NCI-H187 (cell line): ENCODE measurements at places on chromosomes 11 and 22.
A peak's percentile ranks its signal among the peaks of the same experiment; 100 is the strongest.

GRCh38 chr11:92473736-92474135 lies 249.1 kb downstream of the FAT3 start:
- no peak for DNase-seq

DNA sequence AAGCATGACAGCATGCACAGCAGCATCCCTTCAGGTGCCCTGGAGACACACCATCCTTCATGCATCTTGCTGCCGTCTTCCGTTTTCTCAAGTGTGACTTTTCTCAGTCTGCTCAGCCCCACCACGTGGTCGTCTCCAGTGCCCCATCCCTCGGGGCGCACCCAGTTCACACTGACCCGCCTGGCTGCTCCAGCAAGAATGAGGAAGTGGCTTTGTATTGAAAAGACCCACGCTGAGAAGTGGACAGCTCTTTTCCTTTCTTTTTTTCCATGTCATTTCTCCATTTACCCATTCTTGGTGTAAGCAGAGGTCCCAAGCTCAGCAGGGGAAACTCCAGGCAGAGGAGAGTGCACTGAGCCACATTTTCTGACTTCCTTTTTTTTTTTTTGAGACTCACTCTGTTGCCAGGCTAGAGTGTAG lies 14.5 kb downstream of the SERPINH1 start:
- DNase-seq = no peak

- DNase-seq = no peak
Measured at GRCh38 chr11:130874396-130874795, 41.9 kb downstream of the SNX19 start.

GRCh38 chr11:21895686-21896085 lies 297.2 kb upstream of the ANO5 start:
- no peak for DNase-seq

DNA sequence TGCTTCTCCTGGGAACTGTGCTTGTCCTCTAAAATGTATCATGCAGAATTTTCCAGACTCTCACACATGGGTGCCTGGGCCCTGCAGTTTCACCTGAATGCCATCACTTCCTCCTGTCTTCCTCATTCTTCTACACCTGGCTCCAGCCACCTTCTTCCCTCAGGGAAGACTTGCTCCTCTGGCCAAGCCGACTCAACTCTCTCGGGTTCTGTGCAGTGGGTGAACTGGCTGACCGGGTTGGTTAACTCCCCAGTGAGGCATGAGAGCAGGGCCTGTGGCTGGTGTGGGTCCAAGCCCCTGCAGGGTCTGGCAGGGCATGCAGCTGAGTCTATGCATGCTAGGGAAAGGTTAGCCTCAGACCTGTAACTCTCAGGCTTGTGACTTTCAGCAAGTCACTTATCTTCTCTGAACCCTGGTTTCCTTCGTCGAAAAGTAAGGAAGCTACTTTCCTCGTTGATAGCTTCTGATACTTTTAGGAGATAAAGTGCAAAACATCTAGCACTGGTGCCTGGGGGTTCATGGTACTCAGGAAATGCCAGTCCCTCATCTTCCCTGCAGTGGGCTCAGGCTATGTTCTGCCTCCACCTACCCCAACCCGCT lies 11.9 kb downstream of the CD82 start:
- no peak for DNase-seq

- DNase-seq = no peak
Measured at GRCh38 chr22:50526108-50526833, 873 bp upstream of the SCO2 start.

- DNase-seq = no peak
Measured at GRCh38 chr11:107848345-107848744, 10.2 kb downstream of the SLC35F2 start.

- no peak for DNase-seq
Measured at GRCh38 chr22:39316440-39317083, 2.9 kb downstream of the RPL3 start.

DNA sequence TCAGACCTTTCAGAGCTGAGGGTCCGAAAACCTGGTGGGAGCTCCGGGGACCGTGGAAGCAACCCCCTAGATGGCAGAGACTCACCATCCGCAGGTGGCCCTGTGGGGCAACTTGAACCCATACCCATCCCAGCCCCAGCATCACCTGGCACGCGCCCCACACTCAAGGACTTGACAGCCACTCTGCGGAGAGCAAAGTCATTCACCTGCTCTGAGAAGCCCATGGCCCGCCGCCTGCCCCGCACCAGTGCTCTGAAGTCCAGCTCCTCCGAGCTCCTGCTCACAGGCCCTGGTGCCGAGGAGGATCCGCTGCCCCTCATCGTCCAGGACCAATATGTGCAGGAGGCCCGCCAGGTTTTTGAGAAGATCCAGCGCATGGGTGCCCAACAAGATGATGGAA lies 2.0 kb downstream of the ARHGEF17 start:
- DNase-seq = no peak

DNA sequence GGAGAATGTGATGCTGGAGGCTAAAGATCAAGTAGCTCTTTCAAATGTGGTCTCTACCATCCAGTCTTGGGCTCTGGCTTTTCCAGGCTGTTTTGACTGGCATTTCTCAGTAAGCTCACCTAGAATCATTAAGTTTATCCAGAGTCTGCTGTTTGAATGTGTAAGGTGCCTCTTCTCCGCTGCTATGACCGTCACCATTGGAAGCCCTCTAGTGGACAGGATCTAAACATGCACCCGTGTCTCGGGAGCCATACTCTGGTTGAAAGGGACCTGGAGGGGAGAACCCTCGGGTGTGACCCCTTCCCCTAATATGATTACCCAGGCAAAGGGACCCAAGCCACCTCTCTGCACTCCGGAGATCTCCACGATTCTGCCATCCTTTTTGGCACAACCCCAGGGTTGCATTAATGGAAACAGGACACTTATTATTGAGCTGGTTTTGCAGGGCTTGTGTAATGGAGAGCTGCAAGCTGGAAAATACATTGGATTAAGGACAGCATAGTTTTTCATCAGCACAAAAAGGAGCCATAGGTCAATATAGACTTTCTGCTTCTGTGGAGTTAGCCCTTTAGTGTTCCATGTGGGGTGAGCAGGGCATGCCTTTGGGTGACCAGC lies 191.0 kb upstream of the LARGE1 start:
- peak; percentile 1 for DNase-seq

- DNase-seq = no peak
Measured at GRCh38 chr22:49660794-49661781, 166.6 kb downstream of the BRD1 start.

GRCh38 chr11:109305009-109305408 lies 117.0 kb upstream of the C11orf87 start:
- no peak for DNase-seq

GRCh38 chr11:116400081-116400480 lies 372.7 kb downstream of the BUD13 start:
- DNase-seq = no peak

GRCh38 chr11:23944923-23945322 lies 551.9 kb upstream of the LUZP2 start:
- no peak for DNase-seq

GRCh38 chr11:107385361-107385981 lies 72.2 kb downstream of the CWF19L2 start:
- no peak for DNase-seq

GRCh38 chr22:28829358-28830181 lies 29.2 kb upstream of the XBP1 start:
- DNase-seq = no peak

DNA sequence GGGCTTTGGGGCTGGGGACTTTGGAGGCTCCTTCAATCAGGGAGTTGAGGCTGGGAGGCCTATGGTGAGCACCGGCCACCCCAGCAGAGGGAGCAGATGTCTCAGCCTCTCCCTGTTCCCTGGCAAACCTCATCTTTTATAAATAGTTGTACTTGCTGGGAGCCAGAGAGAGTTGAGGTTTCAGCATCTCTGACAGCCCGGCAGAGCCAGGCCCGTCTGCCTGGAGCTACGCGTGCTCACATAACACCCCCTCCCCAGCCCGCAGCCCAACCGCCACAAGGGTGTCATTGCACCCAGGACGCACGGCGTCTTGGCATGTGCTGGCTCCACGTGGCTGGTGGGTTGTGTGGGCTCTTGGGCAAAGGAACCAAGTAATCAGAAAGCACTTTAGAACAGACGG lies 127.1 kb downstream of the CHST1 start:
- DNase-seq = no peak

- no peak for DNase-seq
Measured at GRCh38 chr22:26484360-26484706, 656 bp downstream of the SRRD start.

DNA sequence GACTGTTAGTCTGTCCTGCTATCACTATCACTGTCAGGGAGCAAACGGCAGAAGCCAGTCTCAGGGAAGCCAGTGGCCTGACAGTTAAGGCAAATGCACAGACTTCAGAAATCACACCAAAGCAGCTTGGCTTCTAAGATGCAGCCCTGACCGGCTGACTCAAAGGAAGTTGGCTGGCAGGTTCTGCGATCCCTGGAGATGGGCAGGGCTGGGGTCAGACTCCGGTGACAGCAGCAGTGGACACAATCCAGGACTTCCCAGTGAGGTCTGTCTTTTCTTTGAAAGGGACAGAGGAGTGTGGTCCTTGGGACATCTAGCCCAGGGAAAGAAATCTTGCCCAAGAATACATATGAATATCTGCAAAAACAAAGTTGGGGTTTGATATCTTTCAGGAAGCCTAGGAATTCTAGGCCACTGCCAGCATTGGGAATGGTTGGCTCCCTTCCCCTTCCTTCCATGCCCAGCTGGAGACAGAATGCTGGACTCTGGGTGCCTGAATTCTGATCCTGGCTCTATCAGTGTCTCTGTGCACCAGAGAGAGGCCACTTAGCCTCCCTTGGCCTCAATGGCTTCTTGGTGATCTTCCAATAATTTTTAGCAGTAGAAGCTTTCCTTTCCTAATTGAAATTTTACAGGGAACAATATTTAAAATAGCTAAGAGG lies 108.9 kb downstream of the KIRREL3 start:
- DNase-seq = no peak

DNA sequence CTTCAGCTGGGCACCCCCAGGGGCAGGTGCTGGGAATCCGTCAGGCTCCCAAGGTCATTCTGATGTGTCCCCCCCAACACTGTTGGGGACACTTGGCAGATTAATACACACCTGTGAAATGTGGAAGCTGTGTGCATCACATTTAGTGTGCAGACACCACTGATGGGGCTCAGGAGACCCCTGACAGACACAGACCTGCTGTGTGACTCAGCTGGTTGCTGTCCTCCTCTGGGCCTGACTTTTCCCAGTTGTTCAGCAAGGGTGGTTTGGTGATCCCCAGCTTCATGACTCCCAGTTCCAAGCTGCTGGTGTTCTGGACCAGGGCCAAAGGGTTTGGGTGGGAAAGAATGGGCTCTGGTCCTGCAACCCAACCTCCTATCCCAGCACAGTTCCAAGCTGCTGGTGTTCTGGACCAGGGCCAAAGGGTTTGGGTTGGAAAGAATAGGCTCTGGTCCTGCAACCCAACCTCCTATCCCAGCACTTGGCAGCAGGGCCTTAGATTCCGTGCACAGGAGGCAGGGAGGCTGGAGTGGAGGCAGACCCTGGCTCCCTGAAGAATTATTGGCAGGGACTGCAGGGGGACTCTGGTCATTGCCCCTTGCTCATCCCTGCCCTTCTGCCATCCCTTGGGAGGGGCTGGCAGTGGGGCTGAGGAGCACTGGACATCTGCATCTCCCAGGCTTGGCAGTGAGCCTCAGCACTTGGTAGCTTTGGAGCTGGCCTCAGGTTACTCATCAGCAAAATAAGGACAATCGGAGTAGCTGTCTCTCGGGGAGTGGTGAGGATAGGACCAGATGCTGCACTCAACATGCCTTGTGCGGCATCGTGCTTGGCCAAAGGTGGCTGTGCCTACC lies 8.4 kb upstream of the OMP start:
- no peak for DNase-seq

GRCh38 chr11:12680246-12680939 lies 6.2 kb downstream of the TEAD1 start:
- peak; percentile 76 for DNase-seq

DNA sequence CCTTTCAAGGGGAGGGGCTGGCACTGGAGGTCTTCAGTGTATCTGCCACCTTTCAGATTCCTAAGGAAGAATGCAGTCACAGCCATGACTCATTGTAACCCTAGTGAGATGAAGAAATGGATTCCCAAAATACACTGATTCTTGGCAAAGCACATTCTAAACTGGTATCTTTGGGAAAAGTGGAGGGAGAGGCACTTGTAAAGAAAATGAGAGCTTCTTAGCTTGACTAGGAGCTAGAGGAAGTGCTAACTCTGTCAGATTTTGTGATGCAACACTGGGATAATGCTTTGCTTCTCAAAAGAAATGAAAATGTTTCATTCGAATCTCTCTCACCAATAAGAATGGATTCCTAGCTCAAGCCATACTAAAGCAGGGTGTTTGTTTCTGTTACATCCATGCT lies 14.3 kb downstream of the NRIP3 start:
- no peak for DNase-seq

DNA sequence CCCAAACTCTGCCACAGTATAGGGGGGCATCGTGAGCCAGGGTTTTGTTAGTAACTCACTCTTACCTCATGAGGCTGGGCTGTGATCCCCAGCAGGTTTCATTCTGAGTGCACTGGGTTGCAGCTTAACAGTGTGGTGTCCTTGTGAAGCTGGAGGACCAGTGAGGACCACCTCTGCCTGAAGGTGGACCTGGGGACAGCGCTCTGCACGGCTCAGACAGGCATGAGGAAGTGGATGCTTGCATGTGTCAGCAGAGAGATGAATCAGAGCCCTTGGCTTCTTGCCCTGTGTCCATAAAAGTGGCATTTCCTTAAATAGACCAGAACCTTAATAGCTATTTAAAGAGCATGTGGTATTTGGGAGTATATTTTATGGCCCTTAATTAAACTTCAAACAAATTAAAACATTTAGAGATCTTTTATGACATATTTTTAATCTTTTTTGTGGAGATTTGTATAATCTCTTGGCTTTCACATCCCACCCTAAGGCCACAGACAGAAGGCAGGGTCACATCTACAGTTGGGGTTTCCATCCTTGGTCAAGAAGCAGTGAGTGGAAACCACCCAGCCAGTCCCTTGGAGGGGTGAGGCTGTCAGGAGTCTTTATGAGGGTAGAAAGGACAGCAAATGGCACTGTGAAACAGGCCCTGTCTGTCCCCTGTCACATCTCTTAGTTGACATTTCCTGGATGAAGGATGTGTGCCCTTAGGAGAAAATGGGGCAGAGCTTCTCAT lies 24.8 kb upstream of the ADORA2A start:
- no peak for DNase-seq

DNA sequence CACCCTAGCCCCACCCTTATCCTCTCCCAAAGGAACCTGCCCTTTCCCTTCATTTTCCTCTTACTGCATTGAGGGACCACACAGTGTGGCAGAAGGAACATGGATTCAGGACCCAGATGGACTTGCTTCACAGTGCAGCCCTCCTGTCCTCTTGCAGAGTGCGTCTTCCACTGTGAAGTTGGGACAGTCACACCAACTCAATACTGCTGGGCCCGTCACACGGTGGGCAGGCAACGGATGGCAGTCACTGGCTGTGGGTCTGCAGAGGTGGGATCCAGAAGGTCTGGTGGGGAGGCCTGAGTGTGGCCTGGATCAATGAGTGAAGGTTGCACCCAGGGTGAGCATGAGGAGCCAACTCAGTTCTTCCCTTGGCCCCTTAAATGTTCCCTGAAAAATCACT lies 129.9 kb upstream of the B3GAT1 start:
- DNase-seq = no peak
